ENCODE measurements at places on chromosomes 3 and 15. TPM values are rescaled to one million over a fixed set of nuclear protein-coding genes. Genes with fewer than 3 reads are reported as not detected.

DNA sequence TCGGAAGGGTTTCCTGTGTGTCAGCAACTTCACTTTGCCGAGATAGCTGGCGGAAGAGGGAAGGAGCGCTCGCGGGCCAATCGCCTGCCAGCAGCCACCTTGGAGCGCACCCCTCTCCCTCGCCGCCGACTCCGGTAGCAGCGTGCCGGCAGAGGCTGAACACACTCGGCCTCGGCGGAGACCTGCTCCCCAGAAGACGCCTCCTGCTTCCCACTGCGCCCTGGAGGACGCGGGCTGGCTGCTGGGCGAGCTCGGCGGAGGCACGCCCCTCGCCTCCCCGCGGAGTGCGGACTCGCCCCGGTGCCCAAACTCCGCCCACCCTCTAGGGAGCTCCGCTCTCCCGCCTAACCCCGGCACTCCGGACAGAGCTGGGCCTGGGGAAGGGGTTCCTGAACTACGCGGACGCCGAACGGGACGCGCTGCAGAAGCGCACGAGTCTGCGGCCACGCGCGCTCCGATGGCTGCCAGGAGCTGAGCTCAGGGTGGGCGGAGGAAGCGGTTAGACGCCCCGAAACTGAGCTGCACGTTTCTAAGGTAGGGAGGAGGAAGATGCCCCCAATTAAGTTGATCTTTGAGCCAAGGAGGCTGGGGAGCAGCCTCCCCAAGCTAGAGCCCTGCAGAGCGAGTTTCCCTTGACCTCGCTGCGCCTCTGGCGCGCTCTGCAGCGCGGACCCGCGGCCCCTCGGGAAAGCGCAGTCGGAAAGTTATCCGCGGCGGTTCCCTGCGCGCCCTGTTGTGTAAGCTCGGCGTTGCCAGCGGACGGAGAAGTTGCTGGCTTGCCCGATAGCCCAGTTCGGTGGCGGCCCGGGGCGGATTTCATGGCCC lies at the start of gene P2RY1:
TSS of gene P2RY1 (plus strand) at position 356 of the 825 bp plus-strand sequence. CDS start 652 bp downstream, outside the sequence.
- peak within 1 kb of the TSS; percentile 38 for H3K27ac ChIP-seq
- peak within 1 kb of the TSS; percentile 69 for H3K4me3 ChIP-seq
- no peaks in the 10 kb centered on the region for H3K36me3 ChIP-seq
- DNase-seq = peak; percentile 88
- peaks cover 3% of the 10 kb centered on the region for H3K4me1 ChIP-seq

GRCh38 chr3:35721628-35722027 lies 82.3 kb downstream of the ARPP21 start:
- H3K4me1 ChIP-seq = no peaks in the 10 kb centered on the region
- H3K4me3 ChIP-seq = no peak overlapping the region
- H3K27me3 ChIP-seq = no peaks in the 10 kb centered on the region
- DNase-seq = no peak
- no peak overlapping the region for H3K27ac ChIP-seq
- no peaks in the 10 kb centered on the region for H3K36me3 ChIP-seq

GRCh38 chr3:17979252-17979651 lies 236.8 kb upstream of the TBC1D5 start:
- no peak overlapping the region for H3K4me3 ChIP-seq
- no peaks in the 10 kb centered on the region for H3K27me3 ChIP-seq
- no peaks in the 10 kb centered on the region for H3K4me1 ChIP-seq
- DNase-seq = no peak

DNA sequence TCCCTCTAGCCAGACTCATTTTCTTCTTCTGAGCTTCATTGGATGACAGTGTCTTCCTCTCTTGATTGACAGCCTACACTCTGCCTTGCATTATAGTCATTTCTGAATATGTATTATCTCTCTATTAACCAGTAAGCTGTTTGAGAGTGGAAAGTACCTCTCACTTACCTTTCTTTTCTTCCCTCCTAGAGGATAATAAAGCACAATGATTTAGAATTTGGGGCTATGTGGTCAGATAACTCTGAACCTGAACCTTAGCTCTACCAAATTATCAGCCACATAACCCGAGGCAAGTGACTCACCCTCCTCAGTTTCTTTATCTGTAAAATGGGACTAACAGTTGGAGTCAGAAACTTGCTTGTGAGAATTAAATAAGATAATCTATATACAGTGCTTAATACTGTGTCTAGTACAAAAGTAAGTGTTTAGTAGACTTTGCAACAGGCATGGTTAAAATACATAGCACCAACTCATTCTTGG lies 331.8 kb upstream of the TBL1XR1 start:
- H3K27me3 ChIP-seq = no peaks in the 10 kb centered on the region
- no peak for DNase-seq
- no peak overlapping the region for H3K27ac ChIP-seq
- no peaks in the 10 kb centered on the region for H3K36me3 ChIP-seq

TGM5 gene
- not detected for polyA plus RNA-seq

GRCh38 chr15:42100021-42100800 lies 5.8 kb upstream of the PLA2G4D start:
- H3K27me3 ChIP-seq = no peaks in the 10 kb centered on the region
- H3K27ac ChIP-seq = no peak overlapping the region
- DNase-seq = no peak
- H3K36me3 ChIP-seq = no peaks in the 10 kb centered on the region

ANKRD63 gene
- polyA plus RNA-seq = not detected

- H3K27me3 ChIP-seq = no peaks in the 10 kb centered on the region
- DNase-seq = no peak
- no peaks in the 10 kb centered on the region for H3K36me3 ChIP-seq
- no peak overlapping the region for H3K4me3 ChIP-seq
- H3K27ac ChIP-seq = no peak overlapping the region
Observed at GRCh38 chr15:89656116-89656815, 999 bp upstream of the KIF7 start.

GOLGA6B gene
- not detected for polyA plus RNA-seq

KBTBD12 gene
- 1.6 TPM for polyA plus RNA-seq

DNA sequence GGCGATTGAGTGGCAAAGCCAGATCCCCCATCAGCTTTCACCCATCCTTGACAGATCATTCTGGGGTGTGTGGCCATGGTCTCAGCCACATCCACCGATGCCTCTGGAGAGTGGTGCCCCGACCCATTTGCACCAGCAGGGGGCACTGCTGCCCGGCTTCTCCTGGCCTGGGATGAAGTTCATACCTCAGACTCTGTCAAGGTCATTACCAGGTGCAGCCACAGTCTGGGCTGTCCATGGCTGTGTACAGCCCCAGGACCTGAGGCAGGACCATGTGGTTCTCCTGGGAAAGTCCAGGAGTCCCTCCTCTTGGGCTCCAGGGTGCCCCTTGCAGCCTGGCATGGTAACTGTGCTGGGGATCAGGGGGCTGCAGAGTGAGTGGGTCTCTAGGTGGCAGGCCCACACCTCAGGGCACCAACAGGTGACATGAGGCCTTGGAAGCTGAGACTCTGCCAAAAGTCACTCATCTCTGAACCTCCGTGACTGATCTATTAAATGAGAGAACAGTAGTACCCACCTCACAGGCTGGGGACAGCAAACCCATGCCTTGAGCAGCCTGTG lies 67.2 kb downstream of the CACNA2D2 start:
- no peaks in the 10 kb centered on the region for H3K27me3 ChIP-seq
- no peak for DNase-seq
- H3K36me3 ChIP-seq = no peaks in the 10 kb centered on the region
- no peak overlapping the region for H3K4me3 ChIP-seq
- no peaks in the 10 kb centered on the region for H3K4me1 ChIP-seq

GRCh38 chr3:194540274-194540905 lies 53.6 kb upstream of the ATP13A3 start:
- H3K36me3 ChIP-seq = no peaks in the 10 kb centered on the region
- H3K4me1 ChIP-seq = peaks cover 15% of the 10 kb centered on the region
- no peaks in the 10 kb centered on the region for H3K27me3 ChIP-seq
- H3K4me3 ChIP-seq = no peak overlapping the region

GRCh38 chr15:90914305-90915080 lies 11.4 kb downstream of the MAN2A2 start:
- H3K36me3 ChIP-seq = peaks cover 2% of the 10 kb centered on the region
- H3K4me1 ChIP-seq = no peaks in the 10 kb centered on the region
- no peak overlapping the region for H3K27ac ChIP-seq
- no peaks in the 10 kb centered on the region for H3K27me3 ChIP-seq

GRCh38 chr3:119227070-119227850 lies 13.4 kb downstream of the B4GALT4 start:
- no peaks in the 10 kb centered on the region for H3K27me3 ChIP-seq
- peak overlapping the region; percentile 17 for H3K27ac ChIP-seq
- DNase-seq = no peak
- H3K36me3 ChIP-seq = peaks cover 32% of the 10 kb centered on the region
- H3K4me3 ChIP-seq = no peak overlapping the region

DNA sequence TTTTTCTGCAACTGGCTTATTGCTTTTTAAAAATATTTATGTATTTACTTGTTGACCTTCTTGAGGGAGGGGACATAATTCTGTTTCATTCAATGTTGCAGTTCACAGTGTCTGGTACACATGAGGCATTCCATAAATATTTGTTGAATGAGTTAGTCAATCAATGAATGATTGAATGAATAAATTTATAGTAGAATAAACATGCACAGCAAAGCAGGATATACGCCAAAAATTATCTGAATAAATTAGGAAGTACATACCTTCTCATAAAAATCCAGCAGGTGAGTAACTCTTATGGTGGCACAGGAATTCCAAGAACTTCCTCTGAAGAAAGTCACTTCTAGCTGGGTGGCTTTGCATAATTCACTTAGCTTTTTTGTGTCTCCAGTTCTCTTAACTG lies 469.4 kb upstream of the ATP11B start:
- no peak for DNase-seq
- no peaks in the 10 kb centered on the region for H3K36me3 ChIP-seq
- no peak overlapping the region for H3K27ac ChIP-seq
- no peaks in the 10 kb centered on the region for H3K27me3 ChIP-seq
- H3K4me3 ChIP-seq = no peak overlapping the region

GRCh38 chr3:46110701-46111493 lies 83.6 kb upstream of the XCR1 start:
- H3K4me1 ChIP-seq = no peaks in the 10 kb centered on the region
- no peaks in the 10 kb centered on the region for H3K27me3 ChIP-seq
- no peaks in the 10 kb centered on the region for H3K36me3 ChIP-seq
- H3K27ac ChIP-seq = no peak overlapping the region
- peak; percentile 14 for DNase-seq
- no peak overlapping the region for H3K4me3 ChIP-seq

DNA sequence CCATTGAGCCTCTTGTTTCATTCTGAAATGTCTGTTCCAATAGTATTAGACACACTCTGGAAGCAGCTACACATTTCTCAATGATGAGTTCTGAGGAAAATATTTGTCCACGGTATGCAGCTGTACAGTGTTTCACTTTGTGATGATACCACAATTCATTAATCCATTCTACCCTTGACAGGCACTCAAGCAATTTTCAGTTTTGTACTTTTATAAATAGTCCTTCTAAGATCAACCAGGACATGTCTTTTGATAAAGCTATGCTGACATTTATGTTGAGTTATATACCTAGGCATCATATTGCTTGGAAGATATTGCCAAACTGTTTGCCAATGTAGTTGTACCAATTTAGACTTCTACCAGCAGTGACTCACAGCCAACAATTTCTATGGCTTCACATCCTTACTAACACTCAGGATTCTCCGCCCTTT lies 165.1 kb upstream of the COL8A1 start:
- H3K27ac ChIP-seq = no peak overlapping the region
- no peak overlapping the region for H3K4me3 ChIP-seq
- no peaks in the 10 kb centered on the region for H3K36me3 ChIP-seq
- H3K27me3 ChIP-seq = no peaks in the 10 kb centered on the region

ROBO2 gene
- 1.6 TPM for polyA plus RNA-seq

GRCh38 chr3:38119248-38119544 lies 17.7 kb downstream of the ACAA1 start:
- H3K36me3 ChIP-seq = peaks cover 14% of the 10 kb centered on the region
- H3K27ac ChIP-seq = no peak overlapping the region
- no peak for DNase-seq

LCTL gene
- polyA plus RNA-seq = not detected

- peaks cover 22% of the 10 kb centered on the region for H3K4me1 ChIP-seq
- H3K36me3 ChIP-seq = no peaks in the 10 kb centered on the region
- peak within 1 kb of the TSS; percentile 83 for H3K4me3 ChIP-seq
- peak within 1 kb of the TSS; percentile 72 for H3K27ac ChIP-seq
- no peaks in the 10 kb centered on the region for H3K27me3 ChIP-seq
- peak; percentile 93 for DNase-seq
Observed at GRCh38 chr3:49165771-49166751, at the start of gene CCDC71. TSS of gene CCDC71 (minus strand) at chr3:49166331. CDS start at chr3:49164208, 2,123 bp downstream.

KBTBD13 gene
- not detected for polyA plus RNA-seq

GRCh38 chr3:197950677-197951061 lies 679 bp downstream of the RPL35A start:
- peaks cover 44% of the 10 kb centered on the region for H3K36me3 ChIP-seq
- peak overlapping the region; percentile 86 for H3K4me3 ChIP-seq
- peak; percentile 46 for DNase-seq

DNA sequence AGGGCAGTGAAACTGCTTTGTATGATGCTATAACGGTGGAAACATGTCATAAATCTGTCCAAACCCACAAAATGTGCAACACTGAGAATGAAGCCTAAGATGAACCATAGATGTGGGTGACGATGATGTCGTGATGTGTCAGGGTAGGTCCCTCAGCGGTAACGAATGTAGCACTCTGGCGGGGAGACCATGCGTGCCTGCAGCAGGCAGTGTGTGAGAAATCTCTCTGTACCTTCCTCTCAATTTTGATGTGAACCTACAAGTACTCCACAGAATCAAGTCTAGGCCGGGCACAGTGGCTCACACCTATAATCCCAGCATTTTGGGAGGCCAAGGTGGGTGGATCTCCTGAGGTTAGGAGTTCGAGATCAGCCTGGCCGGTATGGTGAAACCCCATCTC lies 268.2 kb upstream of the LYSMD4 start:
- no peak overlapping the region for H3K27ac ChIP-seq
- no peaks in the 10 kb centered on the region for H3K36me3 ChIP-seq
- no peak for DNase-seq

DNA sequence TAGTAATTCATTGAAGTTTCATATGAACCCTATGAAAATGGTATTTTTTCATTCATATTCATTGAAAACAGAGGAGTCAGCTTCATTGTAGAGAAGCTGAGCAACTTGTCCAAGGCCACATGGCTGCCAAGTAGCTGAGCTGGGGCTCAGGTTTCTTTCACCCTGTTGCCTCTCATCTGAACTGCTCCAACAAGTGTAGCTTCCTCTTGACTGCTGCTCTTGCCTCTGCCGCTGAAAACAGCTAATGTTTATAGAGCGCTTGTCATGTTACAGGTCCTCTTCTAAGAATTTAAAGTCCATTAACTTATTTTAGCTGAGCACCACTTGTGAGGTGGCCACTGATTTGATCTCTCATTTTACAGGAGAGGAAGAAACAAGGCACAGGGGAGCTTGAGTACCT lies 81.1 kb downstream of the PDCD6IP start:
- H3K36me3 ChIP-seq = no peaks in the 10 kb centered on the region
- DNase-seq = no peak
- peaks cover 3% of the 10 kb centered on the region for H3K4me1 ChIP-seq
